NCI-H187 treated with DMSO at 0.1 percent for 48 hours (cell line): ENCODE measurements at places on chromosomes 4 and X.

DNA sequence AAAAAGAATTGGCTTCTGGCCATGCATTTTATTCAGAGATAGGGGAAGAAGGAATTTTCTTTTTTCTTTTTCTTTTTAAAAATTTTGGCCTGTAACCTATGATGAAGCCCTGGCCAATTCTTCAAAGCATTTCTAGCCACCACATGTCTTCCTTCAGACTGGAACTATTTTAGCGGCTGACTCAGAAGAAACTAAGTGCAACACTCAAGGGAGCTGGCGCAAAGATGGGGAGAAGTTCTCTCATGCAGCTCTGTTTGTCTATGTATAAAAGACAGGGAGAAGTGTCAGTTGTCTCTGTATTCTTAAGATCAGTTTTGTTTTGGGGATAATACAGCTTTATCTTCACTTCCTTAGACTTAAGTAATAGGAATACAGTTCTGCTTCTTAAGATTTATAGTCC, 46.1 kb downstream of the MBNL3 start:
- DNase-seq, result no peak

DNA sequence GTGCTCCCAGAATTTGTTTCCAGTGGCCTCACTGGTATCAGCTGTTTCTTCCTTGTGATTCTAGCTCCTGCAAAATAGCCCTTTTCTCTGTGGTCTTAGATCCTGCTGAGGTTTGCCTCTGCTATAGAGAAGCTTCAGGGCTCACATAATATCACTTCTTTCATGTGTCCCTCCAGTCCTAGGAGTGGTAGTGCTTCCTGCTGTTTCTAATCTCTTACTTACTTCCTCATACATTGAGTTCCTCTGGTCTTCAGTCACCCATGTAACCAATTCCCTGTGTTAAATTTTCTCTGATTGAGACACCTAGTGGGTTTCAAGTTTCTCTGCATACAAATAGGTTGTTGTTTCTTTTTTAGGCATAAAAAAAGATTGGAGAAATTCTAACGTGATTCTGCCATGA, 1567.9 kb downstream of the ARAP2 start:
- no peak for DNase-seq

DNA sequence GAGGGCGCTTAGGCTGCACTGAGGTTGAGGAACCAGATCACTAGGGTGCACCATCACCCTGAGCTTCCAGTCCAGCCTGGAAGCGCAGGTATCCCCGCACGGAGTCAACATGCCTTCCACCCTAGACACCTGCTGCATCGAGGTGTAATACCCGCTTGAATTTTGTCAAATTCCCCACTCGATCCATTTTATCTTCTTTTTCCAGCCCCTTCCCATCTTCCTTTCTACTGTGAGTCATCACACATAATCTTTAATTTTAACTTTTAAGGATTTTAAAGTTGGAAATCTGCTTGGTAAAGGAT, 821 bp downstream of the PLK4 start:
- no peak for DNase-seq

DNA sequence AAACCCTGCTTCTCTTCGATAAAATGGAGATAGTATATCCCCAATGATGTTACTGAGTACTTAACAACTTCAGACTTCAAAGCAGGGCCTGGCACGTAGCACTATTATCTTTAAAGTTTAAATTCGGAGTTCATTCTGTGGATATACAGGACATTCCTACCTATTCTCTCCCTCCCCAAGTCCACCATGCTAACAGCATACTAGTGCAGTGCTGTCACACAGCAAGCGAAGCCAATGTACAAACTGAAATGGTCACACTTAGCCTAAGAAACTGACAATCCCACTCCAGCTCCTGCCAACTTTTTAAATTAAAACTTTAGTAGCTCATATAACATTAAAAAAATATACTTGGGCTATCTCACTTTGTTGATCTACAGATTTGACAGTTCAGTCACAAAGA, 1.2 kb upstream of the DNAJB14 start:
- no peak for DNase-seq

DNA sequence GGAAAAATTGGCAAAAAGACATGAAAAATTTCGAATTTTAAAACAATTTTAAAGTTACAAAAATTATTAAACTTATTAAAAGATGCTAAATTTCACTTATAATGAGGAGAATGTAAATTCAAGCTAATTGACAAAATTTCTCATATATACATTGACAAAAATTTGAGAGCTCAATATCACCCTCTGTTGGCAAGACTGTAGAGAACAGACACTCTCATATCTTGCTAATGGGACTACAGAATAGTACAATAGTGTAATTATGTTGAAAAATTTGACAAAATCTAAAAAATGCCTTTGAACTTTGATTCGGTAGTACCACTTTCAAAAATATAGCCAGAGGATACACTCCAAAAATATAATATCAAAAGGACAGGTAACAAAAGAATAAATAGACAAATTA, 29.8 kb downstream of the DCAF8L2 start:
- no peak for DNase-seq

DNA sequence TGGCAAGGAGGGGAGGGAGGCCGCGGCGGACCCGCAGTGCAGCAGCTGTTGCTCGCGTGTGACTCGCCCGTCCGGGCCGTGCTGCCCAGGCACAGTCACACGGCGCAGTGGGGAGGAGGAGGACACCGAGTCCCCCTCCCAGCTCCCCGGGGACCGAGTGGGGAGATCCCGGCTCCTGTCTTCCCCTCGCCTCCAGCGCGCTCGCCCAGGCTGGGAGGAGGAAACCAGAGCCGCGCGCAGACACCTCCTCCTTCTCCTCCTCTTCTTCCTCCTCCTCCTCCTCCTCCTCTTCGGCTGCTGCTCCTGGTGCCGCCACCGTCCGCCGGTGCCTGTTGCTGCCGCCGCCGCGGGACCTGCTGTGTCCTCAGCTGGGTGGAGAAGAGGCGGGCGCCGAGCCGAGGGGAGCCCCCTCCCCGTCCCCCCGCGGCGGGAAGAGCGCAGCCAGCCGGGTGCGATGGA, at the start of gene TBC1D1:
TBC1D1 (plus strand) TSS at position 284 of the 459 bp plus-strand sequence. CDS start 11,012 bp downstream, outside the sequence.
- DNase-seq, result no peak
